ENCODE measurements at places on chromosomes 3 and 15. TPM values are rescaled to one million over a fixed set of nuclear protein-coding genes. Genes with fewer than 3 reads are reported as not detected.

The ZNF710 gene
- 20.2 TPM for total RNA-seq

The ADGRG7 gene
- 46.5 TPM for total RNA-seq

The NME9 gene
- total RNA-seq, result 5.1 TPM

DNA sequence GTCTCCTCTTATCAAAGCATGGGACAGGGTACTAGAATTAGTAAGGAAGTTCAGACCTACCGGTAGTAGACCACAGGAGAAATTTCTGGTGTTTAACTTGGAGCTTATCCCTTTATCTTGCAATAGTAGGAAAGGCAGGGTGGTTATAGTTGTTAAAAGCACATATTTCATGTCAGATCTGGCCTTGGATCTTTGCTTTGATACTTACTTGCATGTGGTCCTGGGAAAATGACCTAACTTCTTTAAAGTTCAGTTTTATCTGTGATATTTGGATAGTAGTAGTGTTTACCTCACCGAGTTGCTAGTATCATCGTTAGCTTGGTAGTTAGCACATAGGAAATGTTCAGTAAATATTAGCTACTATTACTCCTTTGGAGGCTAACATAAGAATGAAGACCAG, 15.4 kb downstream of the EXOG start:
- DNase-seq, result no peak

DNA sequence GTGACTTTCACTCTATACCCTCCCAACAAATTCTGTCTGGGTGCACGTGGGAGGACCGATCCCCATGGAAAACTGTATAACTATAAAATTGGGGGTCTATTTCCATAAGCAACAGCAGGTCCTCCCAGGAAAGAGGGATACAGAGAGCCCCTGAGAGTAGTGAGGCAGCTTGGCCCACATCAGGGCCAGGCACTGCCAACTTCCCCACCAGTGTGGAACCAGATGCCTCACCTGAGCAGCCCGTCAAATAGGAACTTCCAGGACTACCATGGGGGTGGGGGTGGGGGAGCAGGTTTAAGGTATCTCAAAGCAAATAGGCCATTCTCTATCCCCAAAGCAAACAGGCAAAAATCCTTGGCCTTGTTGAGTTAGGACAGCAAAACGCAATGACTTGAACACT, 33.3 kb upstream of the DUSP7 start:
- DNase-seq, result no peak

GRCh38 chr3:106457281-106458180, 588.7 kb upstream of the CBLB start:
- DNase-seq, result peak; percentile 79

DNA sequence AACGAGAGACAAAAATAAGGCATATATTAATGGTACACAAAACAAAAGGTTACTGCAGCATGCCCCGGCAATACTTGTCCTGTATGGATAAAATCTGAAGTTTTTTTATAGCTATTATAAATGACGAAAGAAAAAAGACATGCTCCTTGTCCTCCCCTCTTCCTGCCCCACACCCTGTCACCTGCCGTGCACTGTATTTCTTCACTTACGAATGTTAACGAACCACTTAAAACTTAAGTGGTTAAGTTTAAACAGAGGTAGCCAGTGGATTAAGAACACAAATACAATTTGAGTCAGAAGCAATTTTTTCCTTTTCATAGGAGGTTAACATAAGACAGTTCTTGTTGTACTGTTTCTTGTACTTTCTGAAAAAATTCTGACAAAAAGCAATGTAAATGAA, 799.1 kb upstream of the NECTIN3 start:
- DNase-seq, result no peak

GRCh38 chr3:62372621-62373041, 719 bp downstream of the FEZF2 start:
- DNase-seq, result no peak

The ZNF619 gene
- 1.5 TPM for total RNA-seq

- DNase-seq, result no peak
These were observed 1.4 kb upstream of the SEMA6D start for GRCh38 chr15:47715856-47716445.

DNA sequence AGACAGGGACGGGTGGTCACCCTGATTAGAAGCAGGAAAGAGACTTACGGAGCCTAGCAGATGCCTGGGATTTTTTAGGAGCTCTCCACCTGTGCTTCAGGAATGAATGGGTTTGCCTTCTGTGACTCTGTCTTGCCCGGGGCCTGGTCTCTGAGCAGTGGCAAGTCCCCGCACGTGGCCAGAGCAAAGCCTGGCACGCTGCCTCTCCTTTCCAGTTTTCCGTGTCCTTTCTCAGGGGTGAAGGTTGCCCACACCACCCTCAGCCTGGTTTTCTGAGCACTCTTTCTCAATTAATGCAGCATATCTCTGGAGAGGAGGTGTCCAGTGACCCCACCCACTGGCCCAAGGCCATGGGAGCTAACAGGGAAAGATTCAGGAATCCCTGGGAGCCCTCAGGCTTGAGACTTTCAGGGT, 14.5 kb upstream of the CHST14 start:
- DNase-seq, result no peak

DNA sequence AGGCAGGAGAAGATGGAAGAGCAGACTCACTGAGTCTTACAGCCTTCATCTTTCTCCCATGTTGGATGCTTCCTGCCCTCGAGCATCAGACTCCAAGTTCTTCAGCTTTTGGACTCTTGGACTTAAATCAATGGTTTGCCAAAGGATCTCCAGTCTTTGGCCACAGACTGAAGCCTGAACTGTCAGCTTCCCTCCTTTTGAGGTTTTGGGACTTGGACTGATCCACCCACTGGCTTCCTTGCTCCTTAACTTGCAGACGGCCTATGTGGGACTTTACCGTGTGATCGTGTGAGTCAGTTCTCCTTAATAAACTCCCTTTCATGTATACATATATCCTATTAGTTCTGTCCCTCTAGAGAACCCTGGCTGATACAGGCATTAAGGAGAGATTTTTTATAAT, 62.4 kb upstream of the TNIK start:
- peak; percentile 23 for DNase-seq

The LRRC31 gene
- total RNA-seq, result not detected

The GABPB1 gene
- total RNA-seq, result 22.3 TPM

The ZNF148 gene
- 20.0 TPM for total RNA-seq

DNA sequence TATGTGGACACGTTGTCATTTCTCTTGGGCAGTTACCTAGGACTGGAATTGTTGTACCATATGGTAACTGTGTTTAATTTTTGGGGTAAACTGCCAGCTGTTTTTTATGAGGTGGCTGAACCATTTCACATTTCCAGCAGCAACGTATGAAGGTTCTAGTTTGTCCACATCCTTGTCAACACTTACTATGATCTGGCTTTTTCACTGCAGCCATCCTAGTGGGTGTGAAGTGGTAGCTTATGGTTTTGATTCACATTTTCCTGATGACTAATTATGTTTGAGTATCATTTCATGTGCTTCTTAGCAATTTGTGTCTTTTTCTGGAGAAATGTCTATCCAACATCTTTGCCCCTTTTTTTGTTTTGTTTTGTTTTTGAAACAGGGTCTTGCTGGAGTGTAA, 96.2 kb downstream of the VGLL4 start:
- no peak for DNase-seq

GRCh38 chr3:171470714-171471227, 10.6 kb upstream of the TNIK start:
- DNase-seq, result no peak

DNA sequence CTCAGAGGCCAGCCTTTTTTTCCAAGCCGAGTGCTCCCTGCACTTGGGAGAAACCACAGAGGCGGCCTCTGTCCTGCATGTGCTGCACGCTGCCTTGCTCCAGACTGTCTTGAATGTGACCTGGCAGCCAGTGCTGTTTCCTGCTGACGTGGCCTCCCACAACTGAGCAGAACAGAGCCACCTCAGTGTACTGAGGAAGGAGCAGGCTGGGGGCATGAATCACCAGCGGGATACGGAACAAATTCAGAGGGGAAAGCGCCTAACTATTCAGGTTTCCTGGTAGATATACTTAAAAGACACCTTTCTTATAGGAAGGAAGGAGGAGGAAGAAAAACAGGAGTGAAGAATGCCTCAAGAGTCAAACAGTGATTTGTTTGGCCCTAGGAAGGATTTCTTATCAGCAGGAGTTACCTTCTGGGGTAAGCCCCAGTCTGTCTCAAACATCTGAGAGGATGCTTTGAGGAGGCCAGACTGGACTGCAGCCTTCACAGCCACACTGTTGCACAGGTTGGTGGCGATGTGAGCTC, 114.0 kb downstream of the FNDC3B start:
- peak; percentile 59 for DNase-seq

The DIPK2A gene
- 42.7 TPM for total RNA-seq

DNA sequence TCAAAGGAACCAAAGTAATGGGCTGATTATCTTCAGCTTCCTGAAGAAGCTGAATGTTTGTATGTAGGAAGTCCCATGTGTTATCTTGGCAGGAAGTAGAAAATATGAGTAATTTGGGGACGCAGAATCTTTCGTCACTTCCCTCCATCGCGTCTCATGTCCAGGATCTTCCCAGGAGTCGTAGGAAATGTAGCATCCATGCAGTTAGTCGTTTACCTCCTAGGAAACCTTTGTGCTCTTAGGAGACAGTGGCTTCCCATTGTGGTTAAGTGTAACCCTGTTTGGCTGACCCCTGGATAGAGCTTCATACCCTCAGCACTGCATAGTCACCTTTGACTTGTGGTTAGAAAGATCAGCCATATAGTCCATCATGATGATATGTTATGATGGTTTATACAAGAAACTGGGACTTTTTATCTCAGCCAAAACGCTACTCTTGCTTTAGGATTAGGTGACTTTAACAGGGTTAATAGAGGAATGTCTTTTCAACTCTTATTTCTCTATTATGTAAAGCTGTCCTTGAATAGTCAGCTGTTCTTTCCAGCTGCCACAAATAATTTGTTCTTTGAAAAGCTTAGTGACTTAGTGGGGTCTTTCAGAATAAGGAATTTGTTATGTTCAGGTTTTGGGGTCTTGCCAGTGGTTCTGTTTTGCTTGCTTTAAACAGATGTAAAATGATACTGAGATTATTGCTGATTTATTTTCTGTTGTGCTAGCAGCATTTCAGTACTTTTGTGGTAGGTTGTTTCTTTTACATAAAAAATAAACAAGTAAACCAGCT, 92.2 kb downstream of the KLHL25 start:
- no peak for DNase-seq

DNA sequence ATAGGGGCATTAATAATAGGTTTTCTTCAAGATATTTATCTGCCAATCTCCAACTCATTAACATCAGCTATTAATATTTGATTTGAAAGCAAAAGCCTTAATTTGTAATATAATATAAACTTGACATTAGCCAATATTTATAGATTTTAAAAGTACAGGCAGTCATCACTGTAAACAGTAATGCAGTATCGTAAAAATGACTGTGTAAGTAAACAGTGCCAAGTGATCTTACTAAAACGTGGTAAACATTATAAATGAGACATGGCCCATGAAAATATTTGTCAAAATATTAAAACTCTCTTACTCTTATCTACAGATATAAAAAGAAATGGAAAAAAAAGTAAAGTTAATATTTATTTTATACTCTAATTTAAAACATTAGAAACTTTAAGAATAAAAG, 101.6 kb upstream of the EPHA6 start:
- DNase-seq, result no peak

DNA sequence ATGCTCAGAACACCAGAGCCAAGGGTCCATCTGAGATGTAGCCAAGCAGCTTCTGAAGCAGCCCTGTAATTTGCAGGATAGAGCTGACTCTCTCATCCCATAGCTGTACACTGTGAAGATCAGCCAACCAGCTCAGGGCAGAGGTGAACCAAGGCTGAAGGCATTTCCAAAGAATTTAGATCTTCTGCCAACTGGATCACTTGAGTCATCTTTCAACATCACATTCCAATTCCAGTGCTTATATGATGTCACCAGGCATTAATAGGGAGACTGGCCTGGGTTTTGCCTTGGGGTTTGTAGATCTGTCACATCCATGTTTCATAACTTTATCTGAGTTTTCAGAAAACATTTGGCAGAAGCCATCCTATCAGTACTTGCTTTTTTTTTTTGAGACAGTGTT, 98.2 kb downstream of the NR2F2 start:
- DNase-seq, result peak; percentile 91

GRCh38 chr3:162945626-162946025, 1449.0 kb downstream of the OTOL1 start:
- no peak for DNase-seq

The ROPN1 gene
- not detected for total RNA-seq

DNA sequence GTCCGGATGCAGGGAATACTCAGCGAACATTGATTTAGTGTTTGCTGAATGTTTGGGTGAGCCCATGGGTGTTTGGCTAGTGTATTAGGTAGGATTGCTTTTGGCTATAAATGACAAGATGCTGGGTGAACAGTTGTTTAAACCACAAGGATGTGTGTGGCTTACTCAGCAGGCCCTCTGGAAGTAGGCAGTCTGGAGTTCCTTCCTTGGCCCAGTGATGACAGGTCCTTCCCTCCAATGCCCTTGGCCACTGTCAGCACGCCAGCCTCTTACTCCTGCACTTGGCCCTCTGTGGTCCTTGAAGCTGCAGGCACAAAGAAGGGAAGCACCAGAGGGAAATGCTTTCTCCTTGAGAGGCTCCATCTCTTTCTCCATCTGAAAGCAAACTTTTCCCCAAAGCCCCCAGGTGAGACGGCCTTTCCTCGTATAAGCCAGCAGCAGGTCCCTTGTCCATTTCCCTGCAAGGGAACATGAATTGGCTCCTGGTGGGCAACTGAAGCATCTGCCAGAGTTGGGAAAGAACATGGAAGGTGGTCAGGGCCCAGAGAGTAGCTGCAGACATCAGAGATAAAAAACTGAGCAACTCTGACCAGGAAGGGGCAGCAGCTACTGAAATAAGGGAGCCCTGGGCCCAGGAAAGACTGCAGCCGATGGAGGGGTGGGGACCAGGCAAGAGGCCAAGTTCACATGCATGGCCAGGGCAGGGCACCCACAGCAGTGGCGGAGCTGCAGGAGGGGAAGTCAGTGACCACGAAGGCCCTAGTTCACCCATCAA, 105.0 kb downstream of the TPRA1 start:
- no peak for DNase-seq
